CD4-positive, alpha-beta memory T cell (primary cell): ENCODE measurements at places on chromosomes 5 and 9. TPM values are rescaled to one million over a fixed set of nuclear protein-coding genes. Genes with fewer than 3 reads are reported as not detected.

GRCh38 chr5:38257308-38258041 lies 884 bp upstream of the EGFLAM start:
- H3K4me1 ChIP-seq: peaks cover 6% of the 10 kb centered on the region
- H3K36me3 ChIP-seq: no peaks in the 10 kb centered on the region
- H3K27me3 ChIP-seq: peaks cover 15% of the 10 kb centered on the region
- DNase-seq: no peak
- H3K4me3 ChIP-seq: no peak overlapping the region

DNA sequence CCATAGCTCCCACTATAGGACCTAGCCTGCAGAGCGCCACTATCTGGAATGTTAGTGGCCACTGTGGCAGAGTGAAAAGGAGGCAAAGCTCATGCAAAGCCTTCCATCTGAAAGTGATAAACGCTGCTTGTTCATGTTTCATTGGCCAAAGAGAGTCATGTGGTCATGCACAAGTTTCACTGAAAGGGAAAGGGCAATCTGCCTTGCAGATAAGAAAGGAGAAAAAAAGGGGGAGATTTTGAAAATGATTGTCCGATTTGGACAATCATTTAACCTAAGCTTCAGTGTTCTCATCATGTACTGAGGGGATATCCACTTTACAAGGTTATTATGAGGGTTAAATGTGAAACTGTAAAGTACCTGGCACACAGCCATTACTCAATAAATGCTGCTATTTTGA lies 9.0 kb upstream of the MOB3B start:
- H3K36me3 ChIP-seq: no peaks in the 10 kb centered on the region
- no peaks in the 10 kb centered on the region for H3K27me3 ChIP-seq

GRCh38 chr5:113271015-113271414 lies 163.8 kb downstream of the TSSK1B start:
- no peak overlapping the region for H3K27ac ChIP-seq
- H3K4me3 ChIP-seq: no peak overlapping the region
- H3K27me3 ChIP-seq: no peaks in the 10 kb centered on the region
- peaks cover 13% of the 10 kb centered on the region for H3K4me1 ChIP-seq
- H3K36me3 ChIP-seq: no peaks in the 10 kb centered on the region

- H3K4me1 ChIP-seq: no peaks in the 10 kb centered on the region
- DNase-seq: no peak
- no peaks in the 10 kb centered on the region for H3K27me3 ChIP-seq
- H3K27ac ChIP-seq: no peak overlapping the region
Measured at GRCh38 chr5:24226479-24226878, 418.3 kb downstream of the CDH10 start.

- DNase-seq: no peak
- no peak overlapping the region for H3K27ac ChIP-seq
- no peaks in the 10 kb centered on the region for H3K36me3 ChIP-seq
- H3K27me3 ChIP-seq: peaks cover 8% of the 10 kb centered on the region
Measured at GRCh38 chr5:142551338-142552067, 134.4 kb downstream of the FGF1 start.

DNA sequence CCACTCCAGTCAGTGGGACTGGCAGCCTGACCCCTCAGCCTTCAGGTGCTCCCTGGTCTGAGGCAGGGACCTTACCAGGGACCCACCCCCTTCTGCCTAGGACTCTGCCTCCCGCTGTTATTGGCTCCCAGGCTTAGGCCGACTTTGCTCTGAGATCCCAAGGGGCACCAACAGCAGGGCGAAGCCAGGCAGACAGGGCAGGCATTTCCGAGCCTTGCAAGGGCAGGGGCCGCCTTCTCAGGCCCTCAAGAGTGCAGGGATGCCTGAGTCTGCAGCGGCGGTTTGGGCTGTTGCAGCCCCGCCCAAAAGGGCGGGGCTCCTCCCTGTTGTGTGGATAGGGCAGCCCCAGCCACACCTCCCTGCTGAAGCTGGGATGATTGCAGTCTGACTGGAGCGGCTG lies 644.6 kb downstream of the PRR16 start:
- H3K27ac ChIP-seq: no peak overlapping the region
- H3K27me3 ChIP-seq: no peaks in the 10 kb centered on the region
- no peaks in the 10 kb centered on the region for H3K4me1 ChIP-seq
- no peak overlapping the region for H3K4me3 ChIP-seq
- no peaks in the 10 kb centered on the region for H3K36me3 ChIP-seq

DNA sequence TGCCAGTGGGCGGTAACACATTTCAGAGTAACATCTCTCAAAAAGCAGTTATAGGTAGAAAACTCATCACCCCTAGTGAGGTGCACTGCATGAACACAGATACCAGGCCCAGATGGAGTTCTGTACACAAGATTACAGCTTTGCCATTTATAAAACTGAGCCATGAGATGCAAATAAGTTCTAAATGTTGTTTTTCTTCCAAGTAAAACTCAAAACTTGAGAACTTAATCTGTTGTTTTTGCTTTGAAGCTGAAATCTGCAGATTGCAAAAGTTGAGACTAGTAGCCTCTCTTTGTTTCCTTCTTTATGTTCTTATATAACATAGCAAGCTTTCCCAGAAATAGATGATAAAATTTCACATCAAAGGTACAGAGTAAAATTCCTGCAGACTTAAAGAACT lies 434.1 kb downstream of the PLK2 start:
- H3K4me3 ChIP-seq: no peak overlapping the region
- no peaks in the 10 kb centered on the region for H3K36me3 ChIP-seq
- DNase-seq: no peak
- H3K27me3 ChIP-seq: no peaks in the 10 kb centered on the region
- H3K4me1 ChIP-seq: no peaks in the 10 kb centered on the region

Gene RNF183
- total RNA-seq: not detected

Gene SPAG8
- 5.7 TPM for total RNA-seq

Gene SELENOP
- 1.4 TPM for total RNA-seq

Gene TTC16
- total RNA-seq: 2.5 TPM

Gene IFNE
- not detected for total RNA-seq

Gene ANKRD31
- total RNA-seq: 0.73 TPM
